ENCODE measurements at places on chromosomes 1 and 21.

DNA sequence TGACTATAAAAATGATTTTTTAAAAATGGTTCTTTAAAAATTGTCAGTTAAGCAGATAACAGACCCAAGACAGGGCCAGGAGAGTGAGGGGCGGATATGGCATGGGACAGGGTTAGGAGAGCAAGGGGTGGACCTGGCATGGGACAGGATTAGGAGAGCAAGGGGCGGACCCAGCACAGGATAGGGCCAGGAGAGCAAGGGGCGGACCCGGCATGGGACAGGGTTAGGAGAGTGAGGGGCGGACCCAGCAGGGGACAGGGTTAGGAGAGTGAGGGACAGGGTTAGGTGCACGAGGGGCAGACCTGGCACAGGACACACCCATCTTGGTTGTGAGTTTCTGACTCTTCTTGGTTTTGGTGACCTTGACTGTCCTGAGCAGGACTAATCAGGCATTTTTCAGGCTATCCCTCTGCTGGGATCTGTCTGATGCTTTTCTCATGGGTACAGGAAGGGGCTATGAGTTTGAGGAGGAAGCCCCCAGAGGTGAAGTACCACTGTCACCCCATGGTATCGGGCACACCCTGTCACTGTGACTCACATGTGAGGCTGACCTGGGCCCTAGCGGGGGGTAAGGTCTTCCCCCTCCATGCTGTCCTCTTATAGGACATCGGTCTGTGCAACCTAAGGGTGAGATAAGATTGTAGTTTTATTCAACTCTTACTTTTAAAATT is 159.0 kb upstream of the COL6A1 start:
- no peak for DNase-seq

- DNase-seq = no peak
Measured at GRCh38 chr1:29363536-29363935, 127.2 kb downstream of the PTPRU start.

DNA sequence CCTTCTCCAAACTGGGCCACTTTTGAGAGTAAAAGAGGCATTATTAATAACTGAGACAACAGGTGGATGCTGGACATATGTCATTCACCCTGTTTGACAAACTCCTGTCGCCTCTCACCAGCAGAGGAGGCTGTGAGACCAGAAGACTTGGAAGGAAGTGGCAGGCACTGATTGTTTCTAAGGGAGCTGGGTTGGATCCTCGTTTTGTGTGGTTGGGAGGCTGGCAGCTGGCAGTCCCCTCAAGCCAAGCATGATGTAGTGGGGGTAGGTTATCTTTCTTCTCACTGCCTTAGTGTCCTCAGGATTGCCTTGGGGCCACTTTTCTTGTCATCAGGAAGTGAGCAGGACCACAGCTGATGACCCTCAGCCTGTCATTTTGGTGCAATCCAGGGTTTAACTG is 86.5 kb upstream of the KCNJ15 start:
- DNase-seq = no peak

DNA sequence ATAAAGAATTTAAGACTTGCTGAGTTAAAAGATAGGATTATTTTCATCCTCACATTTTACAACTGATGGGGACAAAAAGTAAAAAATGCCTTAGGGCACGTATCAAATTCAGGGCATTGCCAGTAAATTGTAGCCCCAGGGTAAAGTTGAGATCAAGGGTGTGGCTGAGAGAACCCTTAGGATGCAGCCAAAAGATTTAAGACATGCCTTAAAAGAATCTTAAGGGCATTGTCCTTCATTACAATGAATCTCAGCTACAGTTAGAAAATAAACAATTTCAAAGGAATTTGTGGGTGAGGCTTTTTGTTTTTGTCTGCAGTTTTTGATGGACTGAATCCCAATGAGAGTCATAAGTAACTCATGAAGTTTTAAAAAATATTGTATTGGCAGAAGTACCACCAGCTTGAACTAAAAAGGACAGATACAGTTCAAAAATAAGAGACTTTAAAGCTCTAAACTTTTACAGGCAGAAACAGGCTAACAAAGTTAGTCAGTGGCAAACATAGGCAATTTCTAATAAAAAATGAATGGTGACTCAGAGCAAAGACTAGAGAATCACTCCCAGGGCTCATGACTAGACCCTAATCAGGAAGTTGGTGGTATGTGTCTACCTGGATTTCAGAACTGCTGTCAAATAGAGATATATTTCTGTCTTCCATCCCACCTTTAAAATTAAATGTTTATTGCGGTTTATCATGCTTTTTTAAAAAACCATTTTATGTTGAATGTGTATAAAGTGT is 165.1 kb upstream of the SNX7 start:
- peak; percentile 53 for DNase-seq

GRCh38 chr1:154971341-154971998 is 923 bp upstream of the SHC1 start:
- DNase-seq = peak; percentile 57

DNA sequence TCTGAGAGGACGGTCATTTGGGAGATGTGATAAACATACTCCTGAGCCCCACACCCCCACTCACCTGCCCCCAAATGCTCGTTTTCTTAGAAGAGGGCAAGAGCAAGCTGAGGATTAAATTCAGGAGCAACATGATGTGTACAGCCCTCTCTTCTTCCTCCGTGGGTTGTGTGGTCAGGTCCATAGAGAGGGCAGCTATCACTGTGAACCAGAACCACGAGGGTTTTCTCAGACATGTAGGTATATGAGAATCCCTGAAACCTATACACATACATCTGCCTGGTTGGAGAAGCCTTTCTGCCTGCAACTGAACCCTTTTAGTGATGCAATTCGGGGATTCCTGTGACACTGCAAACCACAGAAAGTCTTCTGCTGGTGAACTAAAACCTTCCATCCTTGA is 38.9 kb downstream of the PGM1 start:
- no peak for DNase-seq

GRCh38 chr1:236850077-236850979 is 55.2 kb downstream of the MTR start:
- no peak for DNase-seq

- peak; percentile 91 for DNase-seq
Measured at GRCh38 chr21:34073032-34073748, at the start of the genes MRPS6 and SLC5A3. MRPS6 (plus strand) TSS chr21:34073578; CDS start chr21:34073701, 123 bp downstream. SLC5A3 (plus strand) TSS chr21:34073578; CDS start chr21:34095199, 21,621 bp downstream.

GRCh38 chr1:18146886-18147285 is 39.3 kb downstream of the IGSF21 start:
- no peak for DNase-seq

DNA sequence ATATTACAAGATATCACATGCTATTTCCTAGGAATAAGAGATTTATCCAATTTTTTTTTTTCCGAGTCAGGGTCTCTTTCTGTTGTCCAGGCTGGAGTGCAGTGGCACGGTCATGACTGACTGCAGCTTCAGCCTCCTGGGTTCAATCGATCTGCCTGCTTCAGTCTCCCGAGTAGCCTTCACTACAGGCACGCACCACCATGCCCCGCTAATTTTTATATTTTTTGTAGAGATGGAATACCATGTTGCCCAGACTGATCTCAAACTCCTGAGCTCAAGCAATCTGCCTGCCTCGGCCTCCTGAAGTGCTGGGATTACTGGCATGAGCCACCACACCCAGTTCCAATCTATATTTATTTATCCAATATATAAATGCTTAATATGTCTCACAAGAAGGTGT is 18.0 kb upstream of the WDTC1 start:
- DNase-seq = no peak

- no peak for DNase-seq
Measured at GRCh38 chr1:195185736-195186135, 1422.5 kb downstream of the KCNT2 start.

DNA sequence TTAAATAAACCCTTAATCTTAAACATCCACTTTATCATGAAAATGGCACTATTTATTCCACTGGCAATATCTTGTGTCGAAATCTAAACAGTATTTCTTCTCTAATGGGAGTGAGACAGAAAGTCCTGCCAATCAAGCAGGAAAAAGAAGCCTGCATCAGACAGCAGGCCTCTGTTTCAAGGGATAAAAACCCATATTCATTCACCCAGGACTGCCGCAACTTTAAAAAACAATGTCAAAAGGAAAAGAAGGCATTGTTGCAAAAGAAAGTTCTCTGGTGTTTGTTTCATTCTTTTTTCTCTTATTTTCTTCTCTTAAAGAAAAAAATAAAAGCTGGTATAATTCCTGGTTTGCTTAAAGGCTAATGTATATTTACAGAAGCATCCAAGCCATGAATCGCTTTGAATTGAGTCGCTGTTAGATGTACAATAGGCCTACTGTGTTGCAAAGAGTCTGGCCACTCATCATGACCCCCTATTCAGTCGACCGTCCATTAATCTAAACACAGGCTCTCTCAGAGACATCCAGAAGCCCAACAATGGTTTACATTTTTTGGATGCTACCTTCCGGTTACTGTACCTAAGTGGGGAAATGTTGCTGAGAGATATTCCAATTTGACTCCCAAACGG is 48.7 kb upstream of the ZC3H11B start:
- no peak for DNase-seq

GRCh38 chr21:29219165-29219770 is 79.5 kb upstream of the BACH1 start:
- DNase-seq = peak; percentile 44

DNA sequence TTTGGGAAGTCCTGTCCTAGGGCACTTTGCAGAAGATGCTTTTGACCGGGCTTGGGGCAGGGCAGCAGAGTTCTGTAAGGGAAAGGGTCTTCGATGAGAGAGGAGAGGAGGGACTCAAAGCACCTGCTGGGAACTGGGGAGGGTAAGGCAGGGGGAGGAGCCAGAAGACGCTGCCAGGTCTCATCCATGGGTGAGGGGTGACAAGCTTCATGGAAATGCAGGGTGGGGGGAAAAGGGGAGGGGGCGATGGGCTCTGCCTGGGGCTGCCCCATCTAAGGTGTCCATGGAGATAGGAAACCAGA is 20.9 kb upstream of the C2CD2 start:
- DNase-seq = no peak

DNA sequence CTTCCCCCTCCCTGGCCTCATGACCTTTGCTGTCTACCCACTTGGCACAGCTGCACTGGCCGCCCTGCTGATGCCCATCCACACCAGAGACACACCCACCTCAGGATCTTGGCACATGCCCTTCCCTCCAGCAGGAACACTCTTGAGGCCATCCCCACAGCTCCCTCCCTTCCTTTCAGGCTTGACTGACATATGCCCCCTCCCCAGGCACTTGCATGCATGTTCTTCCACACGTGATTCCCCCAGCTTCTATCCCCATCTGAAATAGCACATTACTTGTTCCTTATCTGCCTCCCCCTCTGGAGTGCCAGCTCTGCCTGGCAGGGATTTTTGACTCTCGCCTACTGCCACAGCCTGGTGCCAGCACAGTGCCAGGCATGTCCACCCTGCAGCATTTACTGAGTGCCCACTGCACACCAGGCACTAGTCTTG is 98.5 kb upstream of the SLC25A33 start:
- no peak for DNase-seq

DNA sequence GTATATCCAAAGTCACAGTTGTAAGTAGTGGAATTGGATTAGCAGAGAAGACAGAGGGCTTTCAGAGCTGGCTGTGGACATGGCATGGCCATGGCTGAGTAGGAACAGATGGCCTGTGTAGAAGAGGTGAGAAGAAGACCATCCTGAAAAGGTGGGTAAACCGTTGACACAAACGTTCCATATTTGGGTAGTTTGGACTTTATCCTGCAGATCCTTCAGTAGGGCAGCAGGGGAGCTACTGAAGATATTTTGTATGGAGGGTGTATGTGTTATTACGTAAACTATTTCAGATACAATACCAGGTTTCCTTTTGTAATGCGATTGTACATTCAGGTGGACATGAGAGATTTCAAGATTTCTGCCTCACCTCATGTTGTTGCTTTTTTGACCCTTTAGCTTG is 1.6 kb downstream of the UTP11 start:
- DNase-seq = peak; percentile 37

- DNase-seq = peak; percentile 49
Measured at GRCh38 chr1:192538407-192539296, 36.9 kb upstream of the RGS1 start.

DNA sequence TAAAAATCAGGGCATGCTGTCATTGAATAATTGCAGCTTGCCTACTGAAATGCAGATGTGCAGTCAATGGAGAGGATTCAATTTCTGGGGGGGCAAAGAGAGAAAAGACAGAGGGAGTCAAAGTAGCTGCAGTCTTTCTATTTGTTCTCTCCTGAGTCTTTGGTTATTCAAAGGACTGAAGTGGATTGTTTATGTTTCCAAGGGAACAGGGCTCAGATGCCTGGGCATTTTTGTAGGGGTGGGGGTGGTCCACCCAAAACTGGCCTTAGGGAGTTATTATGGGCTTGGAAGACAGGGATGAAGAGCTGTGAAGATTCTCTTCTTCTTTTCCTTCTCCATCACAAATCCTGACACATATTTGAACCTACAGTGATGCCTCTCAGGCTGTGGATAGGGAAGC is 408.8 kb upstream of the DAB1 start:
- DNase-seq = no peak

DNA sequence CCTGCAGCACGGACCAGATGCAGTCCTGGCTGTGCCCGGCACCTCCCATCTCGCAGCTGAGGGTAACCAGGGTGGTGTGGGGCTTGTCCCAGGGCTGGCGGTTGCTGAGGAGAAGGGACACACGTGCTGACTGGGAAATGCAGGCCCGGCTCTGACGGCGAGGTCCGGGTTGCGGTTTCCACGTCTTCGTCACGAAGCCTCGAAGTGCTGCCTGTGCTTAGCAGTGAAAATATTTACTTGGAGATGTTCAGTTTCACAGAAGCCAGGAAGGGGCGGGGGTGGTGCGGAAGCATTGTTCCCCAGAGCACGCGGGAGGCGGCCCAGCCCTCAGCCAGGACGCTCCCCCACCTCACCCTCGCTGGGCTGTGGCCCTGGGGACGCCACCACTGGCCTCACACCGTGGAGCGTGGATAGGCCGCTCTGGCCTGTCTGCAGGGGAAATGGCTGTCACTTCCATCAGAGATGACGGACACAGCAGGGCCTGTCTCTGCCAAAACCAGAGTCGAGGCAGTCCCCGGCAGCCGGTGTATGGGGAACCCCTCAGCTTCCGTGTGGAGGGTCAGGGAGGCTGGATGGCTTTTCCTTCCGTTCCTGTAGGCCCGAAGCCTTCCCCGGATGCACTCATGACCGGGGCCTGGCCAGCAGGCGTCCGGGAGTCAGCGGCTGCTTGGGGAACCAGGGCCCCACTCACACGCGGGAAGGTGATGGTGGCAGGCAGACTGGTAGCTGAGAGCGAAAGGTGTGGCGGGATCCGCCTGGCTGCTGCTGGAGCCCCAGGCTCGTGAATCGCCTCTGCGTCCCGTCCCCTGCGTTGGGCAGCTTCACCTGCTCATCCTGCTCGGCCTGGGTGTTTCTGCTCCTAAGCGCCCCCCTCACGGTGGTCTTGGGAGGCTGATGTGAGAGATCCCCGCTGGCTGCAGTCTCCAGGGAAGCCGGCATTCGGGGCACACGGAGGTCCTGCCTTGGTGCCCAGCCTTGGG is 14.7 kb upstream of the POFUT2 start:
- no peak for DNase-seq

- DNase-seq = no peak
Measured at GRCh38 chr1:214660190-214660589, 57.2 kb downstream of the CENPF start.

GRCh38 chr1:66599346-66599745 is 65.4 kb downstream of the SGIP1 start:
- DNase-seq = peak; percentile 43

Data from adipocyte (in vitro differentiated cells).